ENCODE measurements at places on chromosomes 5 and 9.

DNA sequence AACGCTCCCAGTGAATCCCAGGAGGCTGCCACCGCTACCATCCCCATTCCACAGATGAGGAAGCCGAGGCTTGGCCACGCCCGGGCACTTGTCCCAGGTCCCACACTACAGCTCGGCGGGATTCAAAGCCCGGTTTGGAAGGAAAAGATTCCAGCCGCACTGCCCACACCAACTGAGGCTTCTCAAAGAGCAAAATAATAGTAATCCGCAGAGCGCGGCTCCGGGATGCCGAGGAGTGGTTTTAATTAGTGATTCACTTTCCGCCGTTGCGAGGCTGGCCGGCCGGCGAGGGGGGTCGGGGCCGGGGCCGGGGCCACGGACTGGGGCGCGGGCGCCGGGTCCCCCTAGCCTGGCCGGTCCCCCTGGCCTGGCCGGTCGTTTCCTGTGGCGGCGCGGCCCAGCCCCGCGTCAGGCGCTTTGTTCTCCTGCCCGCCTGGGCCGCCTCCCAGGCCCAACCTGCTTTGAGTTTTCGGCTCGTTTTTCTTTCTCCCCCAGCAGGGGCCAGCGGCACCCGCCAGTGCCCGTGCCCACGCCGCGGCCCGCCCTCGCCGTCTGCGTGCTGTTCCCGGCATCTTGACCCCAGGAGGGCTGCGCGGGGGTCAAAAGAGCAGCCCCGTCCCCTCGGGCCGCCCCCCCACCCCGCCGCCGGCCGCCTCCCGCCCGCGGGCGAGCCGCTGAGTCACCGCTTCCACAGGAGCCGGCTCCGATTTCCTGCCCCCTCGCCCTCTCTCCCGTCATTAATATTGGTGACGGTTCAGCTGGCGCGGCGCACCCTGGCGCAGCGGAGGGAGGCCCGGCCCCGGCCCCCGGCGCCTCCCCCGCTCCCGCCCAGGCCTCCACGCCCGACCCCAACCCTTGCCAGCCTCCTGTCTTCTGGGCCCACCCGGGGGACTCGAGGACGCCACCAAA, 31.2 kb downstream of the FGF18 start:
- DNase-seq: no peak

GRCh38 chr9:114093031-114093471, 6.0 kb downstream of the KIF12 start:
- no peak for DNase-seq

DNA sequence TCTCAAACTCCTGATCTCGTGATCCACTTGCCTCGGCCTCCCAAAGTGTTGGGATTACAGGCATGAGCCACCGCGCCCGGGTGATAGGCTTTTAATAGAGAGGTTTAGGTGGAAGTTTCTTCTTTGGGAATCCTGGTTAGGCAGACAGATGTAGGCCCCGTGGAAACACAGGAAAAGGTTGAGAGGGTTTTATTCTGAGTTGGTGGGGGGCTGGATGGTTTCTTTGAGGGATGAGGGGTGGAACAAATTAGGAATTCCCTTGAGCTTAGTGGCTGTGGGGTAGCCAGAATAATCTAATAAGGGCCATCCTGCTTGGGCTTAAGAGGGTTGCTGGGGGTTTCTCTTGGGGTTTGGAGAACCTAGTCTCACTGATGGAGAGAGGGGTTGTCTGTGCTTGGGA, 30.4 kb downstream of the C9orf50 start:
- DNase-seq: no peak

DNA sequence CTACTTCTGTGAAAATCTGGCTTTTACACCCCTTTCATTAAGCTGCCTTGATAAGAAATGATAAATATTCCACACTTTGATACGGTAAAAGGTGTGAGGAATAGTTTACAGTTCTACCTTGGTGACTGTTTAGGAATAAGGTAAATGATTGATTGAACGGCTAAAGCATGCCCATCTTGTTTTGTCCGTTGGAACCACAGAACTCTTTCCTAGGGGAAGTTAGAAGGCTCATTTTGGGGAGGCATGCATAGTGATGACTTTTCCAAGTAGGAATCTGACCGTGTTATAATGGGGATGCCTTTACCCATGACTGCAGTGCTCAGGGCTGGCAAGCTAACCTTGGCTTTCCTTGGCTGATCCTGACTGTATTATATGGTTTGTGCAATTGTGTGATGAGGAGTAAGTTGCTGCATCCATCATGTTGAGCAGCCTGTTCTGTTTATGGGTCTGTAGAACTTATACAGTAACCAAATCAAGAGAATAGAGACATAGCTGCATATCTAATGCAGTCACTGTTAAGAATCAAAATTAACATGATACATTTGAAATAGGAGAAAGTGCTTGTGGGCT, 24.5 kb downstream of the PCSK5 start:
- no peak for DNase-seq

All from NCI-H1694 treated with DMSO at 0.1 percent for 48 hours (cell line).